ENCODE measurements at places on chromosomes 3 and 15. TPM values are rescaled to one million over a fixed set of nuclear protein-coding genes. Genes with fewer than 3 reads are reported as not detected.
A peak's percentile ranks its signal among the peaks of the same experiment; 100 is the strongest.

- DNase-seq = no peak
Measured at GRCh38 chr3:117018655-117019054, 309.1 kb downstream of the TUSC7 start.

BNC1 gene
- not detected for total RNA-seq

ASB14 gene
- 0.04 TPM for total RNA-seq

- peak; percentile 61 for DNase-seq
Measured at GRCh38 chr3:105516972-105517371, 150.3 kb downstream of the ALCAM start.

DNA sequence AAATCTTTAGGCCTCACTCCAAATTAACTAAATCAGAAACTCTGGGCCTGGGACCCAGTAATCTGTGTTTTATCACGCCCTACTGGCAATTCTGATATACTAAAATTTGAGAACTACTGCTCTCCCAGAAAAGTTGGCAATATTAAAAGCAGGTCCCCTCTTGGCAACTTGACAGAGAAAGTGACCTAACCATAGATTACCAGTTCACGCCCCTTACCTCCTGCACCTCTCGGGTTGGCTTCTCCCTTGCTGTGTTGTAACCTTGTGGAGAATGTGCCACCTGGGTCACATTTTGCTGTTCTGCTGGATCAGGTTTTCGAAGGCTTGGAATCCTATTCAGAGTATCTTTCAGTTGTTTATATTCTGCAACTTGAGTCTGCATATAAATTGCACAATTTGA, 59.1 kb downstream of the GOLIM4 start:
- DNase-seq = no peak

DNA sequence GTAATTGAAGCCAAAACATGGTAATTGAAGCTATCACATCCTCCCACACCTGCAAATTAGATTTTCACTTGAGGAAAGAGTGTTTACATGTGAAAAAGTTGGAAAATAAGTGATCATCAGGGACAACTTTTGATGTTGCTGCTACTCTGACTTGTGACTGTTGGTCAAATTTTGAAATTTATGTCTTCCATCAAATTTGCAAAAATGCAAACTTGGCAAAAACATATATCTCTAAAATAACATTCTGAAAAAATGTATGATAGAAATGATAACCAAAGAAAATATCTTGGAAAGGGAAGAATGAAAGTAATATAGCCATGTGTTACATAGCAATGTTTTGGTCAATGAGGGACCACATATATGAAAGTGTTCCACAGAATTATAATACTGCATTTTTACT, 703.9 kb upstream of the SEMA6D start:
- DNase-seq = no peak

- no peak for DNase-seq
Measured at GRCh38 chr3:160709477-160710182, 32.7 kb downstream of the ARL14 start.

BCHE gene
- 0.11 TPM for total RNA-seq

GRCh38 chr3:128447561-128448013, 19.1 kb downstream of the DNAJB8 start:
- DNase-seq = no peak

DNA sequence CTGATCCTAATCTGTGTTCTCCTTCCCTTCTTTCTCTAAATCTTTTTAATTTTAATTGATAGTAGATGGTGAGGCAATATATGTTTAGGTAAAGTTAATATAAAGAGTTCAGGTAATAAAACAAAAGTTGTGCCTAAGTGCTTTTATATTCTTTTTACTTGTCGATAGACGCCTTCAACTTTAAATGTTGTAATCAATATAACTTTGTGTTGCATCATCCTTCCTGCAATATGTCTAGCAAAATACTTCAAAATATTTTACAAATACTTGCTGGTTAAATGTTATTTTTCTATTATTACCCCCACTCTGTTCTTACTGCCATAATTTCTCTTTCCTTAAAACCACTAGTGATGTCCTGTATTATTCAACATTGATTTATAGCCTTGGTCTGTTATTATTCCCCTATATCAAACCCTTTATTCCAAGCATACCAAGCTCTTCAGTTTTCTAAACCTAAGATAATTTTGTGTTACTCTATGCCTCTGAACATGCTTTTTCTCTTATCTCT, 92.4 kb downstream of the NAALADL2 start:
- no peak for DNase-seq

- no peak for DNase-seq
Measured at GRCh38 chr15:24766511-24767133, 91.0 kb downstream of the NPAP1 start.

RAD18 gene
- total RNA-seq = 23.9 TPM

CMTM8 gene
- total RNA-seq = 0.14 TPM

DNA sequence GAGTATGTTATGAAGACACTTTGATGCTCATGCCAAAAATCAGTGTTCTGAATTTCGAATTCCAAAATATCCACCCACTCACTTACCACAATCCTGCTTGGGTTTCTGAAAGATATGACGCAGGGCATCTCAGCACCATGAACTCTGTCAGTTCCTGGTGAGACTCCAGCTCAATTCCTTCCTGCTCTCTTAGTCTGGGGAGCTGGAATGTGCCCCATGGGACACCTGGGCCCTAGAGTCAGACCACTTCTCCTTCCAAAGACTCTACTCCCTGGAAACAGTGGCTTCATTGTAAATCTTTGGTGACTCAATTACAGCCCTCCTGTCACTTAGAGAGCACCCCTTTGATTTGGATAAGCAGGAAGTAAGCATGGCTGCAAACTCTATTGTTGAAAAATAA, 50.5 kb downstream of the CD86 start:
- no peak for DNase-seq

GRCh38 chr3:38040401-38040800, 1.4 kb downstream of the DLEC1 start:
- DNase-seq = no peak
